ENCODE measurements at places on chromosomes 11 and 22.
A peak's percentile ranks its signal among the peaks of the same experiment; 100 is the strongest.

DNA sequence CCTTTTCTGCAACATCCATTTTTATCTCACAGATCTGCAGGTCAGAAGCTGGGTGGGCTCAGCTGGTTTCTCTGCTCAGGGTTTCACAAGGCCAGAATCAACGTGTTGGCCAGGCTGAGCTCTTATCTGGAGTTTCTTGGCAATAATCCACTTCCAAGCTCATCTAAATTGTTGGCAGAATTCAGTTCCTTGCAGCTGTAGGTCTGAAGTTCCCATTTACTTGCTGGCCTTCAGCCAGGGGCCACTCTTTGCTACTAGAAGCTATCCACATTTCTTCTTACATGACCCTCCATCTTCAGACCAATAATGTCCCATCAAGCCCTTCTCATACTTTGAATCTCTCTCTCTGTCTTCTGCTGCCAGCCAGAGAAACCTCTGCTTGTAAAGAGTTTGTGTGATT is 103.5 kb downstream of the WNT11 start:
- no peak for DNase-seq

DNA sequence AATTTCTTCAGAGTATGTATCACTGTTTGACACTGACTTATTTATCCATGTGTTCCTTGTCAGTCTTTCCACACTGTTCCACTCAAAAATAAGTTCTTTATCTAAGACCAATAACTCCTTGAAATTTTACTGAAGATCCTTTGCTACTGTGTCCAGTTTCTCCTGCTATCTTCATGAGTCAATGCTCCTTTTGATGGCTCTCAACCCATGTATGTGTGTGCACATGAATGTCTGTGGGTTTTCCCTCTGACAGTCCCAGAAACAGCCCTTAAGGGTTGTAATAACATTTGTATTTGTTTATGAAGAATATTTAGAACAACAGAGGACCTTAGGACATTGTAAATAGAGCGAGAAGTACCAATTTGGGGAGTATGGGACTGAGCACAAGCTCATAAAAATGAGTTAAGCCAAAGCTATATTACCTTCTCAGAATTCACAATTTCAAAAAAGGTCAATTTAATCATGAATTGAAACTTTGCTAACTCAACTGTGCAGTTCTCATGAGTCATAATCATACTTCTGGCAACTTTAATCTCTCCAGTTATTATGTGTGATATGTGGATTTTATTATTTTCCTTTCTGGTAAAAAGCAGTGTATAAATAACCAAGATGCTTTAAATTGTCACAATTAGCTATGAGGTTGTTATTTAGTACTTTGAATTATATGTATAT is 533.6 kb downstream of the CNTN5 start:
- no peak for DNase-seq

- DNase-seq = no peak
Observed at GRCh38 chr11:122234780-122235179, 118.8 kb upstream of the BLID start.

- DNase-seq = no peak
Observed at GRCh38 chr11:32821517-32821916, 8.2 kb upstream of the PRRG4 start.

GRCh38 chr22:50236731-50237409 is 8.0 kb downstream of the TUBGCP6 start:
- no peak for DNase-seq

GRCh38 chr22:44452531-44453420 is 45.3 kb downstream of the RTL6 start:
- no peak for DNase-seq

DNA sequence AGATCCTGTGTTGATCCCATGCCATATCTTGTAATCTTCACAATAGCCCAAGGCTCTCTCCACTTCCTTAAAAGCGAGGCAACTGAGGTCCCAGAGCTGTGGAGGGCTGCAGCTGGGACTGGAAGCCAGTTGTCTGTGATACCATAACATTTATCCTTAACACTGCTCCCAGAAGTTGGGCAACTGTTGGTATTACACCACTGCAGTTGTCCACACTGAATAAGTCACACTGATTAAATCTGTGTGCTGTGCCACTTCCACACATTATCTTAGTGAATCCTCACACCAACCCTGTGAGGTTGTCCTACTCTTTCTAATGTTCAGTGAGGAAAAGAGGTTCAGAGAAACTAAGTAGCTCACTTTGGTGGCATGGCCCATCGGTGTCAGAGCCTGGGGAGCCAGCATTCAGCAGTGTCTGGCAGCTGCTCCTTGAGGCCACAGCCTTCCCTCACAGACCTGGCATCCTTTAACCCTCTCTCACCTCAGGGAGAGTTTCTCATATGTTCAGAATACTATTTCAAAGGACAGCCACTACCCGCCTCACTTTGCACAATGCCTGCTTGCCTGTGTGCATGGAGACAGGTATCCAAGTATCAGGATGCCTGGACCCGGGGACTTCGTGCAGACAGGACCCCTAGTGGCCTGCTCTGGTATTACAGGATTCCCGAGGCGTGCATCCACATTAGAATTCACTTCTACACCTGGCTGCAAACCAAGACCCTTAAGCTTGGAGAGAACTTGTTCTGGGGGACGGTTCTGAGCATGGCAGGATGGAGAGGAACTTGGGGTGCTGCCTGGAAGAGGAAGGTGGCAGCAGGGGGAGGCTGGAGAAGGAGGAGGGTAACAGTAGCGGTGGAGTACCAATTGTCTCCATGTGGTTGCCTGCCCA is 221.9 kb upstream of the TBCEL start:
- no peak for DNase-seq

GRCh38 chr11:22432291-22433093 is 94.3 kb downstream of the SLC17A6 start:
- no peak for DNase-seq

GRCh38 chr11:67024966-67025365 is 2.0 kb downstream of the SYT12 start:
- no peak for DNase-seq

DNA sequence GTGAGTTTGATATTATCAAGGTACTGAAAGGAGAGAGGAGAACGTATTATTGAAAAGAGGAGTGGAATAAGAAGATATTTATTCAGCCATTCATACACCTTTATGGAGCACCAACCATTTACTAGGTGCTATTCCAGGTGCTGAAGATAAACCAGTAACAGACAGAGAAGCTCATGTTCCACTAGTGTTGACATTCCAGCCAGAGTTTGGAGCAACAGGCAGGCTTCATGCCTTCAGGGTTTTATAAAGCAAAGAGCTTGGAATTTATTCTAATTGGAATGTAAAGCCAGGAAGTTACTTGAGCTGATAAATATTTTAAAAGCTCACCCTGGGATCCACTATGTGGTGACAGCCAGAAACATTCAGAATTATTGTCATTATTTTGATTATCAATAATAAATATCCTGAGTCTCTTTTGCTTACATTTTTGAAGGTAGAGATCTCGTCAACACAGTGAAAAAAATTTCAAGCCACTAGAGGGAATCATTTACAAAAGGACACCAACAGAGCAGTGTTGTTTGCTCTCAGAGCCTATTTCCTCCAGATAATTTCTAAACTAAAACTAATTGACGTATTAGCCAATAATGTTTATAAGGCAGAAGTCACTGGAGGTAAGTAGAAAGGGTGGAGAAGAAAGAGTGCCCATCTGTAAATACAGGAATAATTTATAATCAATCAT is 172.0 kb downstream of the KCNA4 start:
- DNase-seq = no peak

DNA sequence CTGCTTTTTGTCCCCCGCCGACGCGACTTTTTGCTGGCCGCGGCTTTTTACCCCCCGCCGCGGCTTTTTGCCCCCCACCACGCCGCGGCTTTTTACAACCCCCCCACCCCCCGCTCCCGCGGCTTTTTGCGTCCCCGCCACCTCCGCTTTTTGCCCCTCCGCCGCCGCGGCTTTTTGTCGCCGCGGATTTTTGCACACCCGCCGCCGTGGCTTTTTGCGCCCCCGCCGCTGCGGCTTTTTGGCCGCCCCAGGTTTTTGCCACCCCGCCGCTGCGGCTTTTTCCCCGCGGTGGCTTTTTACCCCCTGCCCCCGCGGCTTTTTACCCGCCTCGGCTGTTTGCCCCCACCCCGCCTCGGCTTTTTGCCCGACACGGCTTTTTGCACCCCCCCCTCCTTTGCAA is 205.5 kb downstream of the CCT8L2 start:
- no peak for DNase-seq

- DNase-seq = no peak
Observed at GRCh38 chr11:100208207-100208606, 478.9 kb upstream of the ARHGAP42 start.

- DNase-seq = peak; percentile 3
Observed at GRCh38 chr11:108364159-108364558, 103.2 kb downstream of the C11orf65 start.

GRCh38 chr11:65260756-65261590 is 789 bp upstream of the POLA2 start:
- no peak for DNase-seq

DNA sequence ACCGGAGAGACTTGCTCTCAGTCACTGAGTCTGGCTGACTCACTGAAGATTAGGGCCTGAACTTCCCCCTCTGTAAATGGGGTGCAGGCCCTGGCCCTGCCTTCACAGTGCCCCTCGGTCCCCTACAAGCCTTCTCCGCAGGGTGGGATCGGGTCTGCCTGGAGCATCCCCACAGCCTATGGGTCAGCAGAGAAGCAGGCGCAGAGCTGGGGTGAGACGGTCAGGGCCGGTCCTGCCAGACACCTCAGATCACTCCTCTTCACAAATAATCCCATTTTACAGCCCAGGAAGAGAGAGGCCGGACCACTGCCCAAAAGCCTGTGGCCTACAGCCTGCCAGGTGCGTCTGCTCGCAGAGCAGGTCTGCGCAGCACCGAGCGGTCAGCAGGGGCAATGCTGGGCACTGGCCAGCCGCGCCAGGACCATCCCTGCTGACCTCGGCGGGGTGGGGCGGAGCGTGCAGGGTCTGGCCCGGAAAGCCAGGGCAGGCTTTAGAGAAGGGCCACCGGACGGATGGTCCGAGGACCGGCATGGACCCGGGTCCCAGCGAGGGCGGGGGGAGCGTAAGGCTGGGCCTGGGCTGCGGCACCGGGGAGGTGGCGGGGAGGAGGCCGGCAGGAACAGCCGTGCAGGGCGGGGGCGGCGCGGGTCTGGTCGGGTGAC is 522 bp upstream of the SEPTIN5 start:
- no peak for DNase-seq

DNA sequence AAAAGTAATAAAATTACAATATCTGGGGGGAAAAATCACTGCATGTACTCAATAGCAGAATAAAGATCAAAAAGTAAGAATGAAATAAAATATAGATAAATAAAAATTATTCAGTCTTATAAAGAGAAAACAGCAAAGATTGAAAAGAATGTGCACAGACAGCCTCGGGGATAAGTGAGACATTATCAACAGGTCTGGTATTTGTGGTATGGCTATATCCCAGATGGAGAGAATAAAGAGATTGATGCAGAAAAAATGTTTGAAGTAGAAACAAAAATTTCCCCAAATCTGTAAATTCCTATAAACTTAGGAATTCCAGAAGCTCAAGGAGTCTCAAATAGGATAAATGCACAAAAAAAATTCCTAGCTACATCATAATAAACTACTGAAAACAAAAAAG is 74.5 kb upstream of the LUZP2 start:
- peak; percentile 5 for DNase-seq

GRCh38 chr11:129729216-129729615 is 86.4 kb upstream of the TMEM45B start:
- no peak for DNase-seq

DNA sequence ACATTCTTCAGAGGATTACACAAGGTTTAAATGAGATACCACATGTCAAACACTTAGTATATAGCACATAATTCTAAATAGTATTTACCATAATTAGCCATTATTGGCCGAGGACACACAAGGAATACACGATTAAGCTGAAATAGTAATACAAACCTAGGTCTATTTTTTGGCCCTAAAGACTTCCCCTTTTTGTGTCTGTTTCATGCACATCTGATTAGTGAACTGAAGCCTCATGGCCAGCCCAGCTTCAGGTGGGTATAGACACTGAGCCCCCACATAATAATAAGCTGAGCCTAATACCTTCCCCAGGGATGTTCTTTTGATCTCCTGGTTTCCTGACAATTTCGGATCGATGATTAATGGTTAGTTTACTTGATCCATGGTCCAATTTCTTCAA is 2.1 kb downstream of the GLYATL1B start:
- DNase-seq = no peak

DNA sequence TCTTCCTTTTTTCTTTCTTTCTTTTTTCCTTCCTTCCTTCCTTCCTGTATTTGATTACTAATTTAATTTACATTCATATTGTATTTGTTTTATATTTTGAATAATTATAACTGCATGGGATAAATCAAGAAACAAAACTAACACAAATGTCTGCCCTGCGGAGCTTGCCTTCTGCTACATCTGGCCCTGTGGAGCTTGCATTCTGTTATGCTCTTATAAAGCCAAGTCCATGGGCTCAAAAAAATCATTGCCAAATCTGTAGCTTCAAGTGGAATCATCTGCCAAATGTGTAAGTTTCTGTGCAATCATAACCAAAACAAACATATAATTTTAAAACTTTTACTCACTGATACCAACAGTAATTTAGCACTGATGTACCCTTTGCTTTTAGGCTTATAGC is 8.0 kb upstream of the OR52J3 start:
- no peak for DNase-seq

- no peak for DNase-seq
Observed at GRCh38 chr11:8327761-8328192, 64.1 kb upstream of the LMO1 start.

DNA sequence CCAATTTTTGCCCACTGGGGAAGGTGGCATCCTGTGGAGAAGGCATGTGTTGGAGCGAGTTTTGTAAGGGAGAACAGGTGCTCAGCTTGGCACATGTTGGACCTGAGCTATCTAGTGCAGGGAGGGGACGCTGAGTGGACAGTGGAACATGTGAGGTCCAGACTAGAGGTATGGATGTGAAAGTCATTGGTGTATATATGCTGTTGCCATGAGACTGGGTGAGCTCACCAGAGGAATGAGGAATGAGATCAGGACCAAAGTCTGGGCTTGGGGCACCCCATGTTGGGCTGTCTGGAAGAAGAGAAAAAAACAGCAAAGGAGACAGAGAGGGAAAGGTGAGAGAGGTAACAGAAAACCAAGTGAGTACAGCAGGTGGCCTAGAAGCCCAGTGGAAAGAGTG is 12.3 kb upstream of the SYT7 start:
- no peak for DNase-seq
